ENCODE measurements at places on chromosomes 1 and 21.
A peak's percentile ranks its signal among the peaks of the same experiment; 100 is the strongest.

DNA sequence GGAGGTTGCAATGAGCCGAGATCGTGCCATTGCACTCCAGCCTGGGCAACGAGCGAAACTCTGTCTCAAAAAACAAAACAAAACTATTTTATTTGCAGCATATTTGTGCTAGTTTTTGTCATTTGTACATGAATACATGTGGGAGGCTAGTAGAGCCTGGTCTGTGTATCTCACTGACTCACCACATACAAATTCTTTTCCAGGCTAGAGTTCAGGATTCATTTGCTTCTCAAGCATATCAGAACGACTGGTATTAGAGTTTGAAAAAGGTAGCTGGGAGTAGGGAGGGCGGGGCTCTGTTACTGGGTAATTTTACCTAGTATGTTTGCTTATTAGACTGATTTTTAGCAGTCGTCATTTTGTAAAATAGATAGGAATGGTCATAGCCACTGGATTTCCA, 4.5 kb upstream of the TOR3A start:
- peak; percentile 81 for DNase-seq

GRCh38 chr1:26031196-26031595, 9.6 kb downstream of the EXTL1 start:
- no peak for DNase-seq

- peak; percentile 95 for DNase-seq
Observed at GRCh38 chr1:115545791-115546733, 95.7 kb upstream of the VANGL1 start.

DNA sequence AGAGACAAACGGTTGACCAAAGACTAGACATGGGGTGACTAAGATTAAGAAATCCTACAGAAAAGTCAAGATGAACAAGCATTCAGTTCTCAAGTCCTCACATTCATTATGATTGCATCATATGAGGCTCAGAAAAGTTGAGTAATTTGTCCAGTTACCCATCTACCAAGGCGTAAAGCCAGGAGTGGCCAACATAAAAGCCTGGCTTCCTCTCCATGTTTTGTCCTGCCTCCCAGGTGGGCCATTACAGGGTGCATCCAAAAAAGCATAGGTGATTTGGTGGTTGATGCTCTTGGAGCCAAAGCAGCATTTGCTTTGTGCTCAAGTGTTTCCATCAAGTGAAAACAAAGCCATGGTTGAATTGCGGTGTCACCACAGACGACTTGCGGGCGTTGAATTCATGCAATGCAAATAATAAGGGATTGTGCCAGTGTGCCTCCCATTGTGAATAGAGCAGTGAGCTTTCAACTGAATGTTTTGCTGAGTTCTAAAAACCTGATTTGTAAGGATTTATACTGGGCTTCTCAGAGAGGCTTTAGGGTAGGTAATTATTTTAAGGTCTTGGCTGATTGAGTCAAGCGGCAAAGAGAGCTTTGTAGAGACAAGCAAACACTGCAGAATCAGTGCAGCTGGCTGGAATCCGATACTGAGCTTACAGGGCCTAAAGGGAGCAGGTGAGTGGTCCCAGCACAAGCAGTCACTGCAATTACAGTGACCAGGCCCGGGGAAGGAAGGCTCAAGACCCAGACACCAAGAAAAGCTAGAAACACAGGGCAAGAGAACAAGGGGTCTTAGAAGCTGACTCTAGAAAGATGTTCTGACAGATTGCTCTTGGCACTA, 54.1 kb downstream of the KCNJ15 start:
- peak; percentile 49 for DNase-seq

DNA sequence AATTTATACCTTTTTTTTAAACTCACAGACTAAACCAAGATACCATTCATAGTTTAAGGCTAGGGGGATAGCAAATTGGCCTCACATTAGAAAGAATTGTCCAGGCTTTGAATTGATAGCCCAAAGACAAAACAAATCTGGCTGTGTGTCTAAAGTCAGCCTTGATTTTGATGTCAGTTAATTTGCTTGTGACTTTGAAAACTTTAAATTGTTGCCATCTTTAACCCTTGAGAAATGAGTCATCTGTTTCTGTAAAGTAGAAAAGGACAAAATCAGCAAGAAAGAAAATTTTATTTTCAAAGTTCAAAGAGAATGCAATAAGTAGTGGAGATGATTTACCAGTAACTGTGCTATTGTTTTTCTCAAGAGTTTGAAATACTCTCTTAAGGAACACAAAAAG, 184.5 kb downstream of the RGS7 start:
- no peak for DNase-seq

GRCh38 chr1:39080831-39081270, 54.7 kb downstream of the NDUFS5 start:
- no peak for DNase-seq

GRCh38 chr1:9126511-9126910, 2.4 kb downstream of the GPR157 start:
- no peak for DNase-seq

GRCh38 chr1:222454782-222455181, 93.1 kb downstream of the HHIPL2 start:
- DNase-seq, result peak; percentile 72

GRCh38 chr1:21149855-21150432, 26.8 kb downstream of the EIF4G3 start:
- peak; percentile 96 for DNase-seq

GRCh38 chr1:6590046-6590445, 10.3 kb downstream of the ZBTB48 start:
- DNase-seq, result no peak

DNA sequence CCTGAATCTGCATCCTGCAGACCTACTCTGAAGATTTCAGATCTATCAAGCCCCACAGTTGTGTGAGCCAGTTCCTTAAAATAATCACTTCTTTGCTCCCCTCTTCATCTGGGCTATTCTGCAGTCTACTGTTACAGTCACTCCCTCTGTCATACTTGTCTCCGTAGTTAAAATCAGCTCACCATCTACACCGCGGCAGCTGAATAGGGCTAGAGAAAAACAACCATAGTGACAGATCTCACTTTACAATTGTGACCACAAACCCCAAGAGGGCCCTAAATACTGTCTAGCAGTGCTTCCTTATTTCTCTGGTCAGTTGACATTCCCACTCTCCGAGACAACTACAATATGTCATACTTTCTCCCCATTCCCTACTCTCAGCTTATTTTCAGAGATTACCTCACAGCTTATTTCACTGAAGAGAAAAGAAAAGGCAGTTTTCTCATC, 12.9 kb downstream of the DESI2 start:
- peak; percentile 45 for DNase-seq

DNA sequence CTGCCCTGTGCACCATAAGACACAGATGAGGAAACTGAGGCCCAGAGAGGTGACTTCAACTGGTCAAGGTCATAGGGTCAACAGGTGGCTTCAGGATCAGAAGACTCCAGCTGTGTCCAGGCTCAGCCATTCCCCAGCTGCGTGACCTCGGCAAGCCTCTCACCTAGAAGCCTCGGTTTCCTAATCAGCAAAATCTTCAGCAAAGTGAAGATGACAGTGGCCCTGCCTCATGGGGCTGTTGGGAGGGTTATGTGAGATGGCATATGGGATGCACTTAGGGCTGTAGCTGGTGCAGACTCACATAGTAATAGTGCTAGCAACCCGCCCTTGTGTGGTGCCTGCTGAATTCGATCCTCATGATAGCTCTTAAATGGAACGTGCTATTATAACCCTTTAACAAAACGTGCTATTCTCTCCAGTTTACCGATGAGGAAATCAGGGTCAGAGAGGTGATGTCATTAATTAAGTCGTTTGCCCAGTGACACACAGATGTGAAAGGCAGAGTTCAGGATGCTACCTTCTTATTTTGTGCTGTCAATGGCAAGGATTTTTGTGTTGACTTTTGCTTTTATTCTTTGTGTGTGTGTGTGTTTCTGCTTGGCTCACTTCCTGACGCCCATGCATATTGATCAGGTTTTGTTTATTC, 472.9 kb downstream of the MATN1 start:
- DNase-seq, result no peak

GRCh38 chr1:240237305-240237721, 145.6 kb downstream of the FMN2 start:
- peak; percentile 65 for DNase-seq

- peak; percentile 28 for DNase-seq
Observed at GRCh38 chr1:156625436-156626078, 6.3 kb downstream of the HAPLN2 start.

DNA sequence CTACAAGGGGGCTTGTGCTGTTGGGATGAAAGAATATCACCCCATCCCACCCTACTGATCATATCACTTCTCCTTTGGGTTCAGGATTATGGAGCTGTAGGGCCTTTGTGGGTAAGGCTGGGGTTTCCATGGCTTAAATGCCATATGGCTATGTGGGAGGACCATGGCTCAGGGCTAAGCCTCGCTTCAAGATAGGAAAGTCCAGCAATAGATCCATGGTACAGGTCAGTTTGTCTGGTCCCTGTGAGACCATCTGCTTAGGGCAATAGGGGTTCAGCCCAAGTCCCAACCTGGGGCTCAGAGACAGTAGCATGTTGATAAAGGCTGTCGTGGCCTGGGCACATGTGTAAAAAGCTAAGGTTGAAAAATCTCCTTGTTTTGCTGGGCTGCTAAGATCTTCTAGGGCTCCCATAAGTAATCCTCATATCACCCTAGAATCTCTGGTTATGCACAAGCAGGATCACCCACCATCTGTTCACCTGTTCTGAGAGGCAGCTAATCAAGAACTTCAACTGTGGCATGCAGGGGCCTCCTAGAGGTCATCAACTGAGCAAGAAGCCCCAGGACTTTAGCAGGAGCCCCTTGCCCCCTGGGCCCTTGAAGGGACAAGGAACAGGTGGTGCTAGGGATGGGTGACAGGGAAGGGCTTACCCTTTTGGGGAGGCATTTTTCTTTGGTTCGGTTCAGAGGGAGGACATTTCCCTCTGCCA, 66.5 kb downstream of the UBE2T start:
- no peak for DNase-seq

- DNase-seq, result no peak
Observed at GRCh38 chr1:213315571-213315970, 264.5 kb downstream of the RPS6KC1 start.

GRCh38 chr1:7686301-7686850, 84.7 kb upstream of the VAMP3 start:
- no peak for DNase-seq

DNA sequence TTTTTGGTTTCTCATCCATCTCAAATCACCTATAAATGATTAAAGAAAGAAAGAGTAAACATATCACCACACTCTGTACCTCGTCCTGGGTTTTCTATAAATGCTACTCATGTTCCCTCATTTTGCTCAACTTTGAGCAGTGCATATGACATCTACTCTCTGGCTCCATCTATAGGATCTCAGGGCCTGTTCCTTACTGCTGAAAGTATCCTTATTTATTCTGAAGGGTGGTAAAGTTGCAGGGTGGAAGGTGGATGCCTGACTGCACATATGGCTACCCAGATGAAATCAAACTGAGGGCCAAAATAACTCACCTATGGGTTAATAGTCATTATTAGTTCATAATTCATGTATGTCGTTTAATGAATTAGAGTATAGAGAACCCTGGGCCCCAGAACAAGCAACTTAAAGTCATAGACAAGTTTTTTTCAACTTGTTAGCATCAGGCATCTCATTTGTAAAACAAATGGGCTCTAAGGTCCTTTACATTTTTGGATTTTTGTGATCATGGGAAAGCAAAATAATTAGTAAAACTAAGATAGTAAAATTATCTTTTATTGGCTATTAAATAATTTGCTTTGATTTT, 46.5 kb downstream of the NCF2 start:
- peak; percentile 74 for DNase-seq

All from IMR-90 (cell line).